ENCODE measurements at places on chromosomes 2 and 18.

- no peak for DNase-seq
Measured at GRCh38 chr2:176392249-176392648, 123.0 kb downstream of the MTX2 start.

GRCh38 chr2:35080231-35080910, 1275.2 kb upstream of the CRIM1 start:
- no peak for DNase-seq

GRCh38 chr2:75012080-75012479, 53.6 kb downstream of the POLE4 start:
- DNase-seq, result no peak

DNA sequence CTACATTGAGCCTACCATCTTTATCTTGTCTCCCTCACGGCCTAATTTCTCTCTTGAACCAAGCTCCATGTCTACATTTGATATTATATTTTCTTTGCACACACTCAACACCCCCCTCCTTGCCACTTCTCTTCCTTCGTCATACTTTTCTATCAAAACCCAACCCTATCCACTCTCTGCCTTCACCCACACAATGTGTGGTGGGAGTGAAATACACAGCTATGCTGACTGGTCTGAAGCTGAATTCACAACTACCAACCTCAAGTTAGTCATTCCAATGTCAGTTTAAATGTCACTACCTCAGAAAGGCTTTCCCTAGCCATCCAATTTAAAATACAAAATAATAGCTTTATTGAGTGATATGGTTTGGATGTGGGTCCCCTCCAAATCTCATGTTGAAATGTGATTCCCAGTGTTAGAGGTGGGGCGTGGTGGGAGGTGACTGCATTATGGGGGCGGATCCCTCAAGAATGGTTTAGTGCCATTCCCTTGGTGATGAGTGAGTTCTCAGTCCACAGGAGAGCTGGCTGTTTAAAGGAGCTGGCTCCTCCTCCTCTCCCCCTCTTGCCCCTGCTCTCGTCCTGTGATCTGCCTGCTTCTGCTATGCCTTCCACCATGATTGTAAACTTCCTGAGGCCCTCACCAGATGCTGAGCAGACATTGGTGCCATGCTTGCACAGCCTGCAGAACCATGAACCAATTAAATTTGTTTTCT, 112.1 kb downstream of the DTNB start:
- no peak for DNase-seq

- no peak for DNase-seq
Measured at GRCh38 chr18:68417166-68417799, 297.6 kb downstream of the TMX3 start.

GRCh38 chr2:225781145-225781544, 381.6 kb downstream of the NYAP2 start:
- DNase-seq, result no peak

GRCh38 chr2:231680992-231681852, 27.1 kb upstream of the PTMA start:
- DNase-seq, result peak; percentile 66

DNA sequence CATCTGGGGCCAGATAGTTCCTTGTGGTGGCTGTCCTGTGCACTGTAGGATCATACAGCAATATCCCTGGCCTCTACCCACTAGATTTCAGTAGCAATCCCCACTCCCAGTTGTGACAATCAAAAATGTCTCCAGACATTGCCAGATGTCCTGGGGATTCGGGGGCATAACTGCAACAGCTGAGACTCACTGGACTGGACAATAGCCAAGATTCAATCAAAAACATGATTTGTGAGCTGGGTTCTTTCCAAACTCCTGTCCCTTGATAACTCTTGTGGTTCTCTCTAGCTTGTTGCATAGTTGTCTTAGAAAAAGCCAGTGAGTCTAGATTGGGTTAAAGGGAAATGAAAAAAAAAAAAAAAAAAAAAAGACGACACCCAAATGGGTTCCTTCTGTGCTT, 293.4 kb downstream of the CELF4 start:
- DNase-seq, result no peak

DNA sequence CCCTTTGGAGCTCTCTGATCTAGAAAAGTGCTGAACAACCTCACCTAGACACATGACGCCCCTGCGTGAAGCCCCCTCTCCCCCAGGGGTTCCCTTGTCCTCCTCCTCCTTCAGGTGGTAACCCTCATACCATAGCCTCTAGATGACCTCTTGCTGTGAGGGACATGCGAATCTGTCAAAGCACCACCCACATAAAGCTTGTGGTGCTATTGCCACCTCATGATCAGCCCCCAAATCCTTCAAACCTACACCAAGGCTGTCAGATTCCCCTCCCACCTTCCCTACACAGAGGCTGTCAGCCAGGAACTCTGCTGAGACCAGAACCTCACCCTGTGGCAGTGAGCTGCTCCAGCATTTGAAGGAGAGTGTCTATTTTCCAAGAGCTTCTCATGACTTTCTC, 43.1 kb upstream of the TEX51 start:
- DNase-seq, result no peak

DNA sequence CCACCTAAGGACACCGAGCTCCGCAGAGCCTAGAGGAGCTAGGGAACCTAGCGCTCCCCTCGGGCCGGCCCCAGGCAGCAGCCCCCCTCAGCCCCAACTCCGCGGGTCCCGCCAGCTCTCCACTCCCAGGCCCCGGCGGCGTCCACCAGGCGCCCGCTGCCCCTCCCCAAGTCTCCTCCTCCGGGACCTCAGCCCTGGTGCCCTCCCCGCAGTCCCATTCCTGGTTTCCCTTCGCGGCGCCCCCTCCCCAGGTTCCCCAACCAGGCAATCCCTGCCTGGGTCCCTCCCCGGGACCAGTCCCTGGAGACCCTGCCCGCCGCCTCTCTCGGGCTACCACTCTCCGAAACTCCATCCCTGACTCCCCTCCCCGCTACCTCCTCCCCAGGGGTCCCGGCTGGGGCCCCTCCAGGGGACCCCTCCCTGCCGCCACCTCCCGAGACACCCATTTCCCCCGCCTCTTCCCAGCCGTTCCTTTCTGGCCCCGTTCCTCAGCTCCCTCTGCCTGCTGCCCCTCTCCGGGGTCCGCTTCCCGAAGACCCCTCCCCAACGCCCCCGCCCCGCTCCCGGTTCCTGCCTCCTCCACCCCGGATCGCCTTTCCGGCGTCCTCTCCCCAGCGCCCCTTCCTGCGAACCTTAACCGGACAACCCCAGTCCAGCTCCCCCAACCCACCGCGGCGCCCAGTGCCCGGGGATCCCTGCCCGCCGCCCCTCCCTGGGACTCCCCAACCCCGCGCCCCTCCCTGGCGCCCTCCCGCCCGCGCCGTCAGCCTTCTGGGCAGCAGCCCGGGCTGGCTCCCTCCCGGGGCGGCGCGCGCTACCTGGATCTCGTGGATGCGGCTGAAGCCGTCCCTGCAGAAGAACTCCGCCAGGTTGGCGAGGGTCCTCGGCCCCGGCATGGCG, 678 bp downstream of the CYP27C1 start:
- DNase-seq, result no peak

- no peak for DNase-seq
Measured at GRCh38 chr2:32942793-32943485, 3.8 kb upstream of the LTBP1 start.

DNA sequence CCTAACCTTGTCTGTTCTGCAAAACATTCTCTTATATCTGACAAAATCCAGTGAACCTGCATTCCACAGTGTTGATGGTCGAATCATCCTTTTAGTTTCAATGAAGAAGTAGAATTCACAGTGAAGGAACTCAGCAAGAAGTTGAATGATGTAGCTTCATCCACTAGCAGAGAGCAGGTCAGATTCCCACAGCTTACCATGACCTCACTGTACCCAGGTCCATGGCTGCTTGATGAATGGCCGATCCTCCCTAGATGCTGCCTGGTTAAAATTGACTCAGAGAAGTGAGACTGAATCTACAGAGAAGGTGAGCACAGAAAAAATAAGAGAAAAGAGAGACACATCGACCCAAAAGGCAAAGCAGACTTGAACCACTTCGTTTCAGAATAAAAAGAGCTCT, 906.0 kb upstream of the CHAC2 start:
- DNase-seq, result no peak

All from NCI-H2081 (cell line).